Activated CD8-positive, alpha-beta memory T cell treated with anti-CD3 and anti-CD28 coated beads for 4 hours (primary cell): ENCODE measurements at places on chromosomes 2 and 18.

- DNase-seq: no peak
These were observed 112.5 kb downstream of the LPIN1 start for GRCh38 chr2:11858883-11859282.

DNA sequence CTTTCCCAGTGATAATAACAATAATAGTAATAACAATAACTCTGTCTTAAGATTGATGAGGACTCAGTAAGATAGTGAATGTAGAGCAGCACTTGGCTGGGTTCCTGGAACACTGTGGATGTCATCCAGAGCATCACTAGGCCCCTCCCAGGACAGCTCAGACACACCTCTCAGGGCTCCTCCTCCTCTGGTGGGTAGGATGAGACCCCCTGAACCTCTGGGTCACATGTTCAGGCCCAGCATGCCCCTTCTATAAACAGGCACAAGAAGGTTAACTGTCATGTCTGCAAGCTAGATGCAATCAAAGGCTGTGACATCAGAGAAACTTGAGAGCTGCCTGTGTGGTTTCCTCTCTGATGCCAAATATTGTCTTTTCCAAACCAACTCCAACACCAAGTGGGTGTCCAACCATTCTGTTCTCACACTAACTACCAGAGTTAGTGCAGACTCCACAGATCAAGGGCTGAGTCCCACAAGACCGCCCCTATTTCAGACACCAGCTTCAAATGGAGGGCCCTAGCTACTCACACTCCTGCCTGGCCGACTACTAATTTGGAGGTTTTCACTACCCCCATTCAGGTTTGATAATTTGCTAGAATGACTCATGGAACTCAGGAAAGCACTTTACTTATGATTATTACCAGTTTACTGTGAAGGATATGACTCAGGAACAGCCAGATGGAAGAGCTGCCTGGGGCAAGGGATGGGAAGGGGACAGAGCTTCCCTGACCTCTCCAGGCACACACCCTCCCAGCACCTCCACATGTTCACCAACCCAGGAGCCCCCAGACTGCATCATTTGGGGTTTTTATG, 46.4 kb upstream of the BZW1 start:
- DNase-seq: no peak

DNA sequence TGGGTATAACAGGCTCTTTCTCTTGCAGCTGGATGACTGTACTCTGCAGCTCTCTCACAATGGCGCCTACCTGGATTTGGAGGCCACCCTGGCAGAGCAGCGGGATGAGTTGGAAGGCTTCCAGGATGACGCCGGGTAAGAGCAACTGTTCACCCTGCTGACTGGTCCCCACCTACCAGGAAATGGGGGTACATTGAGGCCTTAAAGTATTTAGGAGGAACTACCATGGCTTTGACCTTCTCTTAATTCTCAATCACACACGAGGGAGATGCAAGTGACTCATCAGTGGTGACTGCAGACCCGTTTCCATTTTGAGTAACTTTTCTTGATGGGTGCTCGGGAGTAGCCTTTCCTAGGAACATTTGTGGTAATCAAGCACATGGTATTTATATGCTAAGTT, 58.0 kb downstream of the FHOD3 start:
- no peak for DNase-seq

DNA sequence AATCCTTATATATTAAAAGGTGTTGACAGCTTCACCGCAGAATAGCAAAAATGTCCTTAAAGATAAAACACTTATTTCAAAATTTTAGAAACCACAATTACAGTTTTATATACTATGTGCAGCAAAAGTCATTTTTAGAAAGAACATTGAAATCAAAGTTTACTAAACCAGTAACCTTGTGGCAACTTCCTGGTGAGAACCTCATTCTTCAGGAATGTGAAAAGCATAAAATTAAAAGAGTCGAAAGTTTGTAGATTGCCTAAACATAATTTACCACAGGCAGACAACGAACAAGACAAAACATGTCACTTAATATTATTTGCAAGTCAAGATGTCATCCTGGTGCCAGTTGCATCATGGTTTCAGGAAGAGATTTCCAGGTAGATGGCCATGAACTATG, 108.3 kb upstream of the NRP2 start:
- no peak for DNase-seq

DNA sequence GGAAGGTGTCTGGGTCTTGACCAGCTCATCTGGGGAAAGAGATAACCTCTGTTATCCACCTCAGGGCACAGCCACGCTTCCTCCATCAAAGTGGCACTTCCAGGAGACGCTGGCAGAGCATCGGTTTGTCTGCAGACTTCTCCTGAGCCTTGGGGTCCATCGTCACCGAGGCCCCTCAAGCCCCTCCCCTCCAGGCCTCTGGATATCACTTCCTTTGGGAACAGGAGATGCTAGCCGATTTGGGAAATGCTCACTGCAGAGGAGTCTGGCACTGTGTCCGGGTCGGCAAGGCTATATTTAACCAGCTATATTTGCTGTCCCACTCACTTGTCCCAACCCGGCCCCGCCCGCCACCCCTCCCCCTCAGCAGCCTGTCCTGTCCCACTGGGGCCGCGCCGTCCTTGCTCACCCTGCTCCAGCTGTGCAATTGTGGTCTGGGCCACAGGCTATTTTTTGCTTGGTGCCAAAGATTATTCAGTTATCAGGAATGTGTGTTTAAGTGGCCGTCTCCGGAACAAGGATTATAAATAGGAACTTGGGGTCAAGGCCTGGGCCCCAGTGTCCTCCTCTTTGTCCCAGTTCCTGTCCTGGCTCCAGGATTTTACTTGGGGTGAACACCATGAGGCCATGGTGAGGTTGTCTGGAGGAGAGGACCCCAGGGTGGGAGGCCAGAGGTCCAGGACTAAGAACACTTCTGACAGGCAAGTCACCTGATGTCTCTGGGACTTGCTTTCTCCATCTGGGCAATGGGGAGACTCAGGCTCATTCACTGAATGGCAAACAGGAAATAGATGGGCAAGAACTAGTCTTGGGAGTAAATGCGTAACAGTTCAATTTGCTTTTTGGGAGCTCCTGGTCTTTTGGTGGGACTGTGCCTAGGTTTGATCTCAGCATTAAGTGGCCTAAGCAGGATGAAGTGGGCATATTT, 263.6 kb downstream of the DYSF start:
- DNase-seq: no peak

DNA sequence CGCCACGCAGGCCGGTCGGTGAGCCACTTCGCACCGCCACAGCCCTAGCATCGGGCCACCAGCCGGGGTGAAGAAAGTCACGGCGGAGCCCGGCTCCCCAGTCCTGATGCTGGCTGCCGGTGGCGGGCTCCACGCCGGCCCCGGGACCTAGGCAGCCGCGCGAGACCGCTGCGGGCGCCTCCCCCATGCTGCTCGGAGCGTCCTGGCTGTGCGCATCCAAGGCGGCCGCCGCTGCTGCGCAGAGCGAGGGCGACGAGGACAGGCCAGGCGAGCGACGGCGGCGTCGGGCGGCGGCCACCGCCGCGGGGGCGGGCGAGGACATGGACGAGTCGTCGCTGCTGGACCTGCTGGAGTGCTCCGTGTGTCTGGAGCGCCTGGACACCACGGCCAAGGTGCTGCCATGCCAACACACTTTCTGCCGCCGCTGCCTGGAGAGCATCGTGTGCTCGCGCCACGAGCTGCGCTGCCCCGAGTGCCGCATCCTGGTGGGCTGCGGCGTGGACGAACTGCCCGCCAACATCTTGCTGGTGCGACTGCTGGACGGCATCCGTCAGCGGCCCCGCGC, 433 bp downstream of the SH3RF3 start:
- DNase-seq: no peak

GRCh38 chr2:130319536-130319935, 23.2 kb upstream of the IMP4 start:
- no peak for DNase-seq

DNA sequence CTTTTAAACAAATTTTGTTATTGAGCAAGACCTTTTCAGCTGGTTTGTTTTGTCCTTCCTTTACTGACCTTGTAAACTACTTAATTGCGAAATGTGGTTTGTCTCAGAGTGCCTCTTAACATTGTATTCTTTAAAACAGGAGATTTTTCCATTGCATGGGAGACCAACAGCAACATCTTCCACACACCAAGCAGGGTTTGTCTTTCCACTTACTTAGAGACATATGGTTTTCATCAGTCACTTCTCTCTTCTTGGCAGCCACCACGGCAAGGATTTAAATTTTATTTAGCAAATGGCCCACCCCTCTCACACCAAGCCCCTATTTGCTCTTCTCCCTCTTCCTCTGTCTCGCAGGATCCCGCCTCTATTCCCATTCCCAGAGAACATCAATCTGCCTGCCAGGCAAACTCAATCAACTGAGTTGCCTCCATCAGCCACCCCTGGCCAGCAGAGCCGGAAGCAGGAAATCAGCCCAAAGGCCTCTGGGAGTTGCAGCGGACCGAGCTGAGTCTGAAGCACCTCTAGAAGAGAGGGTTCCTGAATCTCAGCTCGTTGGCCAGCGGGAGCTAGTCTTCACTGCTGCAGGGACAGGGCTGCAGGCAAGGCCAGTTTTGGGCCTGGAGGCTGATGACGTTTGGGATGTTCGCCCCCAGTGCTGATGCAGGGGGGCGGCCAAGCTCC, 11.3 kb upstream of the CIB4 start:
- no peak for DNase-seq

DNA sequence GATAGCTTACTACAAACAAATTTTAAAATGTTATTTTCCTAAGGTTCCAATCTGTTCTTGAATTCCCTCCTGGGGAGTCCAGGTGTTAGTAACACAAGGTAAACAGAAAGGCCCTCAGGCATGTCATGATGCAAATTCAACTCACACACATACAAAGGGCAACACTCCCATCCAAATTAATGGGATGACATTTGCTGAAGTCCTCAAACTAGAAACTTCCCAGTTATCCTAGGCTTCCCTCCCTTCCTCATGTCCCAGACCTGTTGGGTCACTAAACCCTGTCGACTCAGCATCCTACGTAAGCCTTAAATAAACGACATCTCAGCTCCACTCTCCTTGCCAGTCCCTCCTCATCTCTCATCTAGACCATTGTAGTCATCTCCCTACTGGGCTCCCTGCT, 85.1 kb downstream of the GREB1L start:
- DNase-seq: no peak

DNA sequence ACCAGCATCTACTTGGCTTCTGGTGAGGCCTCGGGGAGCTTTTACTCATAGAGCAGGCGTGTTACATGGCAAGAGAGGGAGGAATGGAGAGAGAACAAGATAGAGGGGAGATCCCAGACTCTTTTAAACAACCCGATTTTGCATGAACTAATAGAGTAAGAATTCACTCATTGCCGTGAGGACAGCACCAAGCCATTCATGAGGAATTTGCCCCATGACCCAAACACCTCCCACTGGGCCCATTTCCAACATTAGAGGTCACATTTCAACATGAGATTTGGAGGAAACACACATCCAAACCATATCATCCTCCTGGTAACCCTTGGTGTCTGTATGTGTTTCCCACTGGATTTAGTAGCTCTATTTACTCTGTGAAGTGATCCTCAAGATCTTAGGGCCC, 249.9 kb upstream of the SP5 start:
- DNase-seq: no peak

- DNase-seq: no peak
These were observed at the start of gene HOXD8 for GRCh38 chr2:176128982-176129796. Gene HOXD8 (plus strand): TSS chr2:176129705. CDS start chr2:176130367, 662 bp downstream.

DNA sequence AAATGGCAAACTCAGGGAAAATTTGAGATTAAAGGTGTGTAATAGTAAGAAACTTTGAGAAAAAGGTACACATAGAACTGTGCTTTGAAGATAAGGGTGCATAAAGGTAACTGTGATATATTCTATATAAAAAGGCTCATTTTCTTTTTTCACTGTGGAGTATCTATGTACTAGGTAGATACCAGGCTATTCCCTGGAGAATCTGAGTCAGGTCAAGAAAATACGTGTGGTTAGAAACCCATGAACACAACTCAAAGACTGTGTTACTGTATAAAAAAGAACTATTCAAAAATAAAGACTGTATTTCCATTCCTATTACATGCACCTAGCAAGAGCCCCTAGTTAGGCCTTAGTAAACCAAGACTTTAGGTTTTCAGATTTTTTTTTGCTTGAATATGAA, 100.1 kb upstream of the GRB14 start:
- DNase-seq: no peak

- no peak for DNase-seq
These were observed 15.4 kb downstream of the HS6ST1 start for GRCh38 chr2:128303095-128303791.

GRCh38 chr18:46385124-46385523, 271.9 kb downstream of the LOXHD1 start:
- DNase-seq: no peak

DNA sequence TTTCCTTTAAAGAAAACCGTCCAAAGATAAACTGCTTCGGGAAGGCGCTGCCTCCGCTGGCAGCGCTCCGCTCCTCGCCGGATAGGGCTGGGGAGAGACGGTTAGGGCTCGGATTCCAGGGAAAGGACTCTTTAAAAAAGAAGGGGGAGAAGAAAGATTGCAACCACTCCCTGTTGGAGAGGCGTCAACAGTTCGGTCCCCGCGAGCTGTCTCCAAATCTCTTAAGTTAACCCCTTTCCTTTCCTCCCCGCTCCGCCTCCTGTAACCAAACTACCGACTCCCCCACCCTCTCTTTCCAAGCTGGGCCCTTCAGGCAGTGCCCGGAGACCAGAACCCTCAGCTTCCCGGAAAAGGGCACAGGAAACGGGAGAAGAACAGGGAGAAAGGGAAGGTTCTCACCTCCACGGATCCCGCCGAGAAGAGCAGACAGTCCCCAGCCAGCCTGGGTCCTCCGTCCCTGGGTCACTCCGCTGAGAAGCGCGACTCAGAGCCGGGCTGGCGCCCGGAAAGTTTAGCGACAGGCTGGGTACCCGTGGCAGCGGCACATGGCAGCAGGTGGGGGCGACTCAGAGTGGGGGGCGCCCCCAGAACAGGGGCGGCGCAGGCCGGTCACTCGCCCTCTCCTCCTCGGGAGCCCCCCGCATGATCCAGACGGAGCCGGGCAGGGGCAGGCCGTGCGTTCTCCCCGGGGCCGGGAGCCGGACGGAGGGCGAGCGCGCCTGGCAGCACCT, 675 bp downstream of the FZD5 start:
- DNase-seq: no peak

DNA sequence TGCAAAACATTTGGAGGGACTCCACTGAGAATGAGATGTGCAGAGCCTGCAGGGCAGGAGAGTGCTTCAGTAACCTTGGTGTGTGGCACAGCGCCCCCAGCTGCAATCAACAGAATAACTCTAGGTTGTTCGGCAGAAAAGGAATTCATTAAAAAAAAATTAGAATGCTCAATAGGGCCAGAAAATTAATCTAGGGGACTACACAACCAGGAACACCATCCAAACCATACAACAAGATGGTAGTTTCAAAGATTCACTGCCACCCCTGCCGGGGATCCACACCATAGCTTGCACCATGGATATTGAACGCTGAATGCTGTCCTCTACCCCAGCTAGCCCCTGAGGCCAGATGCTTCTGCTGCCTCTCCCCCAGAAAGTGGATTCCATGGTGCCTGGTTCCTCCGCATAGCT, 50.1 kb downstream of the THUMPD2 start:
- DNase-seq: no peak

- no peak for DNase-seq
These were observed 282.0 kb upstream of the CHST9 start for GRCh38 chr18:27467073-27467472.

- peak; percentile 33 for DNase-seq
These were observed 158.3 kb downstream of the LDLRAD4 start for GRCh38 chr18:13376841-13377351.
